Stimulated activated CD4-positive, alpha-beta T cell treated with anti-CD3 and anti-CD28 coated beads, Interleukin-15, amount 100 ng/mL, for 24 hours (primary cell): ENCODE measurements at places on chromosomes 6 and 20.

DNA sequence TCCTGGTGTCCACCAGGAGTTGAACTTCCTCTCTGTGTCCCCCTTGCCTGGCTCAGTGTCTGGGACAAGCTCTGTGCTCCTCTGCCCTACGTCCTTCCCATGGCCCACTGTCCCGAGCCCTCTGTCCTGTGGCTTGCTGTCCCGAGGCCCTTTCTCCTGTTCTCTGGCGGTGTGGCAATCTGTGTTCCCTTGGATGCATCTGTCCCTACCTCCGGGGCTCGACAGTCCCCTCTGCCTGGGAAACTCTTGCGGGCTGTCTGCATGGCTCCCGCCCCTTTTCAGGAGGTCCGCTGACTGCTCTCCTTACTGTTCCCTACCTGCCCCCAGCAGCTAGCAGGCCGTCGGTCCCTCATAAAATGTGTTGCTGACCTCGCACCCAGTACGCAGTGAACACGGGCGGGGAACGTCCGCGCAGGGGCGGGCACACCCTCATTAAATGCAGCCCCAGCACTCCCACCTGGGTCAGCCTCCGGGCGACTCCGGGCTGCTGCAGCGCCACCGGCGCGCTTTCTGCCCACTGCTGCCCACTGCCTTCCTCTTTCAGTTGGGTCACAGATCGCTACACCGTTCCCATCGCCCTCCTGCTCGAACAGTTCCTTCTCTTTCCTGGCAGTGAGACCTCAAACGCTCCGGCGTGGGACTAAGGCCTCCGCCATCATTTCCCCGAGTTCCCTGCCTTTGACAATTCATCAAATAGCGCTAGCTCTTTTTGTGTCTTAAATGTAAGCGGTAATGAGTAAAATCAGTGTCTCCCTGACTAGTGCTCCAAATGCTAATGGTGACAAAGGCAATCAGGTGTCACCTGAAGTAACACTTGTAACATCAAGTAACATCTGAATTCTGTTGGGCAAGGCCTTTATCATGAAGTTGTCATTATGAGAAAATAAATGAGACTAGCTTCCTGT is 60.5 kb downstream of the RSPH3 start:
- peak; percentile 9 for DNase-seq

GRCh38 chr6:113570641-113571040 is 286.5 kb upstream of the MARCKS start:
- no peak for DNase-seq

DNA sequence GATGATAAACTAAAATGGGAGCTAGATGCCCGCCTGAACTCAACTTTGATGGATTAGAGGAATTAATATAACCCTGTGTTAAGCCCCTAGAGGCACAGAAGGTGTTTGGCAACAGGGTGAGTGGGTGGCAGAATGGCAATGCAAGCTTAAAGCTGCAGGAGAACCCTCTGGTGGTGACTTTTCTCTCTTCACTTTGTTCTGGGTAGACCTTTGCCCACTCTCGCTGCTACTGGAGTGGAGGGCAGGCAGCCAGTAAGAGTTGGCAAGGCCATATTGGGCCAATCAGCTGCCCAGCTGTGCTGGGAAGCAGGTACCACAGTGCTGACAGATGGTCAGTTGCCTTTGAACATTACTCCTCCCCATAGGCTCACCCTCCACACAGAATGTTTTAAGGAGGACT is 468.2 kb downstream of the MMUT start:
- DNase-seq = no peak

DNA sequence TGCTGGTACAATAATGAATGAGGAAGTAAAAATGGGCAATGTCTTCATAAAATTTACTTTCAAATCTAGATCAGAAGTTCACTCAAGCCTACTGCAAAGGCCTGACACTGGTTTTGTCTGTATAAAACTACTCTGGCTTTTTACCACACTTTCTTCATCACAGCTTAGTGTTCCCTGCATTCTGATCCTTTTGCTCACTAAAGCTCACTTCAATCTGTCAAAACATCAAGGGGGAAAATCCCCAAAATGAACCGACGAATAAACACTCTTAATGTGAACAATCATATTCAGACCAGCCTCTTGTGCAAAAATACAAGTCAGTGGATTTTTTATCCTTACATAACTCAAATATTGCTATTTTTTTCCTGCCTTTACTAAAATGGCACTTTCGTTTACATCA is 98.5 kb downstream of the PRDM1 start:
- DNase-seq = no peak

DNA sequence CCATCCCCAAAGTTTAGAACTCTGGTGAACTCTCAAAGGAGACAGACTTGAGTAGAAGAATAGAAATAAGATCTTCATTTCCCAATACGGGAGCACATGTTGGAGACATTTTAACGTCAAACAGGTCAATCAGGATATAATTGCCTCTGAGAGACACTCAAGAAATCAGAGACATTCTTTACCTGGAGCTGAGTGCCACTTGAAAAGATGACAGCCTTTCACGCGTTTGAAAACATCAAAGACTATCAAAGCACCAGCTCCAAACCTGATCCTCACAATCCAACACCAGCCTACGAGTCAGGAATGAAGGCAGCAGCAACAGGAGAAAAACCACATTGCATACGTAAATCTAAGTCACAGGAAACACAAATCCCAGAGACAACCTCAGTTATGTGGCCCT is 571.5 kb upstream of the CDH4 start:
- DNase-seq = no peak

- DNase-seq = no peak
These were observed 1252.8 kb upstream of the GJE1 start for GRCh38 chr6:140879946-140880345.

- DNase-seq = no peak
These were observed 9.5 kb upstream of the CDC5L start for GRCh38 chr6:44377971-44378370.

DNA sequence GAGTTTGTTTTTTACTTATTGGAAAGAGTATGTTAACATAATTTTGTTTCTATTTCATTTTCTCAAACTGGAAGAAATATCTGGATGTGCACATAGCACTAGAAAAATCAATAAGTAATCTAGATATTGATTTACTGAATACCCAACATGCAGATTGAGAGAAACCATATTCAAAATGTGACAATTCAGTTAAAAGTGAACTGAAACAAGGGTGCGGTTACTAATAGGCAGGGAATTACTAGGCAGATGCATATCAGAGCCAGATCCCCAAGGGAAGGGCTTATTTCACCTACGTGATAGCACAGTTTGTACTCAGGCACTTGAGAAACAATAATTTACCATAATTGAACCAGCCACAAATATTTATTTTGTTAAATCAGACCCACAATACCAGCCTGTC is 493.1 kb upstream of the FLRT3 start:
- no peak for DNase-seq

DNA sequence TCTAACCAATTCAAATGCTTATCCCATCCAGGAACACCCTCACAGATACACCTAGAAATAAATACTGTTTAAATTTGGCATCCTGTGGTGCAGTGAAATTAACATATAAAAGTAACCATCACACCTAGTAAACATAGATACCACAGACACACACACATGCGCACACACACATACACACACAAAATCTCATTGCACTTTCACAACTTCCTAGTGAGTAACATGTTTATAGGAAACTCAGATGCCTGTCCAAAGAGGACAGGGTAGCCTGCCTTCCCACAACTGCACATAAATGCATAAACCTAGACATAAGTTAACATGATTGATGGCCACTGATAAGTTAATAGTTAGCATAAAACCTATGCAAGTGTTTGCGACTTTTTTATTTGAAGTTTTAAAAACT is 56.8 kb downstream of the LRRC1 start:
- no peak for DNase-seq

DNA sequence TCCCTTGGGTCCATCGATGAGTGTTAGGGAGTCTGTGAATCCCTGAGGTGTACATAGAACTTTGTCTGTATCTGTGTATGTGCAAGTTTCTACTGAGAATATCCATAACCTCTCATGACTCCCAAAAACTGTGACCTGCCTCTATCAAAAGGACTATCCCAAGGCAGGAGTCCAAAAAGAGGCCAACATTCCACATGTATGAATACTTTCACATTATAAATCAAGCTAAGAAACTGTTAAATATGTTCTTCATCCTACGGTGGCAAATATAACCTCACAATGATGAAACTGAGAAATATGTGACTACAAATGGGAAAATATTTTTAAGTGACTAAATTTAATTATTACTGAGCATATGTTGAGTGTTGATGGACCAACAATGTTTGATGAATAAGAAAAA is 16.1 kb upstream of the STX11 start:
- DNase-seq = no peak

DNA sequence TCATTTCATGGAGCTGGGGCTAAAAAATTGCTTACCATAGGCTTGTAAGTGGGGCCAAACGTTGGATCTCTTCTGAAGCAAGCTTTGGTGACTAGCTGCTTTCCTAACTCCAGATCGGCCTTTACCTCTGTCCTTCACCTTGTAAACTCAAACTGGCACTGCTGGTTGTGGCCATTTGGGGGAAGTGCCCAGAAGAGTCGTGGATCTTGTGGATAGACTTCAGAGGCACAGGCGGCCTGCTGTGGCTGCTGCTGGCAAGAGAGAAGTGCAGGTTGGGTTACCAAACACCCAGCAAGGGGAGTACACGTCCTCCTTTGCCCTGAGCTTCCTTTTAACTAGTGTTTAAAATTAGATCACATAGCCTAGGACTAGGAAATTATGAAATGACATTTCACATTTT is 36.8 kb upstream of the KLHL31 start:
- DNase-seq = no peak

DNA sequence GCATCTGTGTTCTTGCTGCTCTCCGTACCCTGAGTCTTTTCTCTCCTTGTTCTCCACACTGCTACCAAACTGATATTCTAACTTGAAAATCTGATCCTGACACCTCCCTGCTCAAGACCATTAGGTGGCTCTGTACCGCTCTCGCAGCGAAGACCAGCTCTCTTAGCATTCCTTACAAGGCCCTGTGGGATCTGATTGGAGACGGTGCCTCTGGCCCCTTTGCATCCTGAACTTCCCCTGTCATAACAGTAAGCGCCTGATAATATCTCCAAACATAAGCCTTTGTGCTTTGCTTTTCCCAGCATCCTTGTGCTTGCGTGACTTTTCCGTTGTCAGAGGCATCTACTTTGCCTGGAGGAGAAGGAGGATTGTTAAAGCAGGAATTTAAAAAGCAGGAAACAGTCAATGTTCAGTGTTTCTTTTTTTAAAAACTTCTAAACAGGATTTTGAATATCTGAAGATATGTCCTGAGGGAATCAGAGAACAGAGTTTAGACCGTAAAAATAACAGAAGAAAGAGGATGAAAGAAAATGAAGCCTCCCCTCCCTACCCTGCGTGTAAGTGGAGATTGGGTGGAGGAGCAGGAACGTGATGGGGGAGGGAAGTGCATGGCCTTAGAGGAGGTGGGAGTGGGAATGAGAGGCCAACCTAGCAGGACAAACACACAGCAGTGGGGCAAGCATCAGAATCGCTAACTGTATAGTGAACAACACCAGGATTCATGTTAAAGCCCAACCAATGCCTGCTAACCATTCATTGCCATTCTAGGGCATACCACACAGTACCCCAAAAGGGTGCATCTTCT is 89.2 kb upstream of the STMND1 start:
- DNase-seq = no peak

DNA sequence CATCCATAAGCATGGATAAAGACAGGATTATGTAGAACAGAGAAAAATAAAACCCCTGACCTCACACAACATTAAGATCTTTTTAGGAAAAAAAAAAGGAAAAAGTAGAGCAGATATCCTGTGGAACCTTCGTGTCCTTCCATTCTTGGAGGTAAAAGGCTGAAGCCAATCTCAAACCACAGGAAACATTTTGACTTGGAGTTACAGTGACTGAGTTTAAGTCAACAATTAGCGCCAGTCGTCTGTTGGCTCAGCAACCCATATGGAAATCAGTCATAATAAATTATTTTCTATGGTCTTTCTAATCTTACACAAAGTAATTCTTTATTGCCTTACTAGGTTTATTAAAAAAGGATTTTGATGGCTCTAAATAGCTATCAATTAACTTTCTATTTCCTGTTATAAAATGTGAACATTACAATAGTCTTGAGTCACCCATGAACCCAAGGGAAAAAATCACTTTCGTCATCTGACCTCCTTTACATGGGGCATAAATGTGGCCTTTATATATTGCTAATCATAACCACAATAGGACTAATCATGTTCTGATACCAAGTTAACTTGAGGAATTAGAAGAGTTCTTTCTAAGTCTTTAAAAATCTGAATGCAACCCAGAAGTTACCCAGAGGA is 592.9 kb downstream of the TFAP2B start:
- DNase-seq = no peak

DNA sequence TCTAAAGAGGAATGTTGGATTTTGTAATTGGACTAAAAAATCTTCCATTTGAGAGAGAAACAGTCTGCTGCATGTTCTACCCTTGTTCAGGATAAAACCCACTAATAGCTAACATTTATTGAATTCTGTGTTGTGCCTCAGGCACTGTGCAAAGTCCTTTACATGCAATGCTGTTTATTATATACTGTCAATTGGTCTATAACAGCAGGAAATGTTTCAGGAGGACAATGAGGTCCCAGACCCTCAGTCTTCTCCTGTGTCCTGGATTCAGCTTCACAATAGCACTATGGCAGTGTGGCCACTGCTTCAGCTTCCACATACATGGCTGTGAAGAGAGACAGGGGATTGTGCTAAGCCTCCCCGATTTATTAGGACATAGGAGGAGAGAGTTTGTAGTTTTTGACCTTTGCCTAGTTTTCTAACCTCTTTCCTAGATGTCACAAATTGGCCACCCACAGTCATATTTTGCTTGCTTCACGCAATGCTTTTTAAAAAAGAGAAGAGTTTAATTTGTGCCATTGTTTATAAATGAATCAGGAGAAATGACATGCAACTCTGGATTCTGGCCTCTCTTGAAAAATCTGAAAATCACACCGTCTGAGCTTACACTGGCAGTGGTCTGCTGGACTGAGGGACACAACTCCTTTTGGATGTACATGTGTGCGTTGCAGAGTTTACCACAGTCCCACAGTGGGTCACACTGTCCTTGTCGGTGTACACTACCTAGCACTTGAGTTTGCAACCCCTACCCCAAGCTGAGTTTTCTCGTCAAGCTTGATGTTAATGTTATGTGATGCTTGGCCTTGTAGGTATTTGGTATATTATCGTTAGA is 11.3 kb downstream of the PTPN1 start:
- DNase-seq = no peak

- DNase-seq = no peak
These were observed 532.7 kb downstream of the BCKDHB start for GRCh38 chr6:80639181-80639629.

- no peak for DNase-seq
These were observed 272.7 kb upstream of the PLCB4 start for GRCh38 chr20:8796088-8796660.

GRCh38 chr20:6636209-6637159 is 131.0 kb upstream of the BMP2 start:
- DNase-seq = no peak
